ENCODE measurements at places on chromosomes 6 and 20.
A peak's percentile ranks its signal among the peaks of the same experiment; 100 is the strongest.

DNA sequence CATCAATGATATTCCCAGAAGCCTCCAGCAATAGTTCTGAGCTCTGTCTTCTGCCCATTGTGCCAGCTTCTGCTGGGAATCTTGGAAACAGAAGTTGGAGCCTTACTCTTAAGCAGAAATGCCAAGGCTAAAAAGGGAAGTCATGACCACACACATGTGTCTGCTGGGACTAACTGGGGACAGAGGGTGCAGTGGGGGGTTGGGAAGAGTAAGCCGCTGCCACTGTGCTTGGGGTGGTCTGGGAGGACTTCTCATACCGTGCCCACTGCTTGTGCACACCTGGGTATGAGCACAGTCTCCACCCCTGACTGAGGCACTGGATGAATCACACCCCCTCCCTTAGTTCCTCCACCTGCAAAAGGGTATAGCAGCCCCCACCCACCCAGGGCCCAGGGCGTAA, 90.7 kb downstream of the CDC5L start:
- DNase-seq: no peak

DNA sequence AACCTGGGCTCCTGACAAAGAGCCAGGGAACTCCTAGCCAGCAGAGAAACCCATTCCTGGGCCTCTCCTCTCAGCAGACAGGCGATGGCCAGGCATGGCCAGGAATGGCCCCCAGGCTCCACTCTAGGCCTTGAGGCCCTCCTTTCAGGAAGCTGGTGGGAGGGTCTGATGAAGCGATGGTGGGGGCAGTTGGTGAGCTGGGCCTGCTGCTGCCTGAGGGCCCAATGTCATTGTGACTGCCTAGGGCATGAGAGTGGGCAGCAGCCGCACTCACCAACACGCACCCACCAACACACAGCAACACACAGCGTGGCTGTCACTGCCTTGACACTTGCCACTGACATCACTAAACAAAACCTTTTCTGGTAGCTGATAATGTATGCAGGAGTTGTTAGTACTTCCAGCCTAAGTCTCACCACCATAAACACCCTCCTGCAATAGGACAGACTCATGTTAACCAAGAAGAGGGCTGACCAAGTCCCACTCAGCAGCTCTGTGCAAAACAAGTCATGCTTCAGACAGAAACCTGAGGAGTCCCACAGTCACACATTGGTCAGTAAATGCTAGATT, 69.3 kb downstream of the ABHD12 start:
- DNase-seq: no peak

- DNase-seq: peak; percentile 11
Observed at GRCh38 chr20:57509665-57510237, 15.2 kb downstream of the CTCFL start.

GRCh38 chr6:37801605-37801940, 18.0 kb upstream of the ZFAND3 start:
- DNase-seq: no peak

GRCh38 chr6:140124498-140124897, 750.0 kb upstream of the CITED2 start:
- no peak for DNase-seq

DNA sequence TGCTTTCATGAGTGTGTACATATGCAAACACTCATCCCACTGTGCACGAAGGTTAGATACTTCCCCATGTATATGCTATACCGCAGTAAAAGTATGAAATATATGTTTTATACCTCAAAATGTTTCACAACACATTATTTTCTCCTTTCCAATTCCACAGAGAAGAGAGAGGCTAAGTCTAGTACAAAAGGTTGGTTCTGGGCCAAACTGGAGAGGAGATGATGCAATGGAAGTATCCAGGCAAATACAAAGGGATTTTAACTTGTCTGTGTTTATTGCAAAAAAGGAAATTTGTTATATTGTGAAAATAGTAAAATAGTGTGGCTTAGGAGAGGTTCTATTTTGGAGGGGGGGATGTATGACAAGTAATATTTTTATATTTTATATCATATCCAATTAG, 112.6 kb downstream of the PLCB1 start:
- DNase-seq: peak; percentile 86

DNA sequence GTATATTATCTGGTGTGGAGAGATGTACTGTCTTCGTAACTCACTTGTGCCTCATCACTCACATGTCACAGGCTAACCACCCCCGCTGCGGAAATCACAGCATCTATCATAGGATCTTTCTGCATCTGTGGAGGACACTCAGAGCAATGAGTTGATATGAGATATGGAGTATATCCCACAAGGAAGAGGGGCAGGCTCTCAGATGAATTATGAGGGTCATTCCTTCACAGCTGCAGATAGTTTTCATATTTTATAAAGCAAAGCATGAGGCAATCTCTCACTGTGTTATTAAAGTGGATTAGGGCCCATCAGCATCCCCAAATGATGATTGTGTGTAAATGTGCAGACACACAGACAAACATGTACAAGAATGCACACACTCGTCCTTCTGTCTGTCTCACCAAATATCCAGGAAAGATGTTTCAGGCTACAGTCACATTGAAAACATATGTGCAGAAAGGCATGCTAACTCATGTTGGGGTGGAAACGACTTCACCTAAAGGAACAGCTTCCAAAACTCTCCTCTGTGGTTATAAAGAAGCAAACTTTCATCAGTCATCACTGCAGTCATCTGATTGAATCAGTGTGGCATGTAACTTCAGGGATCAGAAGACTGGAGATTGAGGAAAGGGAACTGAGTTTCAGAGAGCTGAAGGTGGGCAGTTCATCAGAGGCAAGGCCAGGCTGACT, 164.7 kb downstream of the FOXC1 start:
- peak; percentile 92 for DNase-seq

- DNase-seq: peak; percentile 3
Observed at GRCh38 chr6:167140589-167141474, 16.9 kb downstream of the GPR31 start.

DNA sequence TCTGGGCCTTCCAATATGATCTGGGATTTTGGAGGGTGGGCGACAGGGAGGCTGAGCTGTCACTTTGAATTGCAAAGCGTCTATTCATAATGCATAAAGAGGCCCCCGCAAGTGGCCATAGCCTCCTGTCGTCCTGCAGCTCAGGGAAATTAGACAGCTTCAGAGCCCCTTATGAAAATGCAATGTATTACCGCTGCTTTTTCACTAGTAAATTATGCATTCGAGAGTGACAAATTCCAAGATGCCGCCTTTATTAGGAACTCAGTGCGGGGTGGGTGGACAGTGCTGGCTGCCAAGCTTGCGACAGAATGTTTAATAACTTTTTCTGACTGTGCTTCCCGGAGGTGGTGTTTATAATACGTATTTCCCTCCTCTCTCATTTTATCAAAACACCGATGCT, 168.5 kb downstream of the DHX35 start:
- no peak for DNase-seq
